GM03348 (cell line): ENCODE measurements at places on chromosomes 6 and 20.

- DNase-seq: no peak
These were observed 301.8 kb upstream of the AGPAT4 start for GRCh38 chr6:161575523-161576254.

- DNase-seq: no peak
These were observed 46.6 kb upstream of the SRF start for GRCh38 chr6:43124481-43124880.

GRCh38 chr20:47392015-47392720 is 35.7 kb upstream of the ZMYND8 start:
- DNase-seq: peak; percentile 83

- no peak for DNase-seq
These were observed 6.2 kb upstream of the RAET1E start for GRCh38 chr6:149903938-149904611.

DNA sequence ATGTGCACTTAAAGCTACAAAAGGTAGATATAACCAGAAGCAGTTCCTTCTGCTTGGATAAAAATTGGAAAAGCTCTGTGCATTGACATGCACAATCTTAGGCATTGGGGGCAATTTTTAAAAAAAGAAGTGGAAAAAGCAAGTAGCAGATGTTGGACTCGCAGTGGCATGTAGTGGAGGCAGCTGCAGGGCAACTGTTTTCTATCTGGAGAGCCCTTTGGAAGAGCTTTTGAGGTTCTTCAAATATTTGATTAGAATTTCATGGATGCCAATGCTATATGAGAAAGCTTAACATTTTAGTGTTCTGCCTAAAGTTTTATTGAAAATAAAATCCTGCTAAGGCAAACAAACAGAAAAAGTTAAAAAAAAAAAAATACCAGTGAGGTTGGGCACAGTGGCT is 388.3 kb upstream of the RNF217 start:
- no peak for DNase-seq

DNA sequence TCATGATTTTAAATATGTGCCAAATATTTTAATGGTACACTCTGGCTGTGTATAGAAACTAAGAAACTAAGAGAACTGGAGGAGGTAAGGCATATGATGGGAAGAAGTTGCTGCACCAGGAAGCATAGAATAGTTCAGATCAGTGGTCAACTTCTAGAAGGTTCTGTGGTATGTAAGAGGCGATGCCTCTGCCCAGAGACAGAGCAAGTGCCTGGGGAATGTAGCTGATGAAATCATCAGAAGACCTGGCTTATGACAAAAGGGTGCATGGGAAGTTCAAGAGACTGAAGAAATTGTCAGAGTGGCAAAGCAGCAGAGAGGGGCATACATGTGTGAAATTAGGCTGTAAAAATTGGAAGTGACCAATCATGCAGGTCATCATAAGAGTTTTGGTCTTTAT is 580.8 kb downstream of the BMP2 start:
- no peak for DNase-seq
